ENCODE measurements at places on chromosomes 6 and 20.
A peak's percentile ranks its signal among the peaks of the same experiment; 100 is the strongest.

DNA sequence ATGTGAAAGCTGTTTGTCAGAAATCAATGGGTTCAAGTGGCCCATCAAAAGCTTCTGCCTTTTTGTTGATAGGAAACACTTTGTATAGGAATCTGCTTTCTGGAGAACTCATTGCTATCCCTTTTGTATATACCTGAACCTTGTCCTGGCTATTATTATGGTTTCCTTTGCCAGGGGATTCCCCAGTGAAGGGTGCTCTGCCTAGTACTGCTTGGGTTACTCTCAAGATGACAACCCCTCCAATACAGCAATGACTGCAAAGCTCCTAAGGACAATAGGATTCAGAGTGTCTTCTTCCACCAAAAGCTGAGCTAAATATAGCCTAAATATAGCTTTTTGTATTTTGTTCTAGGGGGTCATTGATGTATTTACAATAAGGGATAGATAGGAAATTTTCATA is 54.0 kb upstream of the PTPRK start:
- DNase-seq: no peak

DNA sequence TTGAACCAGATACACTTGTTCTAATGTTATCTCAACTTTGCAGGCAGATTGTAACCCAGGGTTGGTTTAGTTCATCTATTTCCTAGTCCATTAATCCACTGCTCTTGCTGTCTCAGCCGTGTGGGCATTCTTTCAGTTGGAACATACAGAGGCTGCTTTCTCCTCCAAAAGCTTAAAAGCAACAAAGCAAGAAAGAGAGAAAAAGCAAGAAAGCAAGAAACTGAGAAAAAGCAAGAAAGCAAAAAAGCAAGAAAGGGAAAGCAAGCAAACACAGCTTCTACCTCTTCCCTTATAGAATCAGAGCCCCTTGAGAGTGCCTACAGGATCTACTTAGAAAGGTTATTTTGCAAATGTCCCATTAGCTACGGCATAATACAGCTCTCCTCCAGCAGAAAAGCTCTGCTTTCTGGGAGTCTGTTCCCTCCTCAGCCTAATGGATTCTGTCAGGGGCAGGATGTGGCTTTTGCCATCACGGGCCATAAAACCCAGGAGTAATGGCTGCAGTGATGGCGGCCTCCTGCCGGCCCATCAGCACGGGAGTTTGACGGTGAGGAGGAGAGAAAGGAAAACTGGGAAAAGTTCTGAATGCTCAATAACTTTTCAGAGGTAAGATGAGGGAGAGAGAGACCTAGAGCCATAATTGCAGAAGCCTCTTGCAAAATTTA is 156.8 kb upstream of the JARID2 start:
- no peak for DNase-seq

DNA sequence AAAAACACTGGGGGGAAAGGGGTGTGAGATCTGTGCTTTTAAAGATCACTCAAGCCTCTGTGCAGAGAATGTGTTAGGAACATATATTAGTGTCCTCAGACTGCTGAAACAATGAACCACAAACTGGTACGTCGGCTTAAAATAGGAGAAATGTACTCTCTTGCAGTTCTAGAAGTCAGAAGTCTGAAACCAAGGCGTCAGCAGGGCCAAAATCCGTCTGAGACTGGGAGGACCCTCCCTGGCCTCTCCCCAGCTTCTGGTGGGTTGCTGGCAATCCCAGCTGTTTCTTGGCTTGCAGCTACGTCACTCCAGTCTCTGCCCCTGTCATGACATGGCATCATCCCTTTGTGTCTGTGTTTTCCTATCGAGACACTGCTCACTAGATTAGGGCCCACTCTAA is 3.9 kb downstream of the CDH26 start:
- DNase-seq: no peak

DNA sequence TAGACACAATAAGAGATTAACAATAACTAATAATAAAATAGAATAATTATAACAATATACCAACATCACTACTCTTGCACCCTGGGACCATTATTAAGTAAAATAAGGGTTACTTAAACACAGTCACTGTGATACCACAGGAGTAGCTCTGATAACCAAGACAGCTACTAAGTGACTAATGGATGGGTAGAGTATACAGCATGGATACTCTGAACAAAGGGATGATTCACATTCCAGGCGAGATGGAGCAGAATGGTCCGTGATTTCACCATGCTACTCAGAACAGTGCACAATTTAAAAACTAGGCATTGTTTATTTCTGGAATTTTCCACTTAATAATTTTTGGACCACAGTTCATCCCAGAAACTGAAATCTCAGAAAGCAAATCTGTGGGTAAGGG is 80.0 kb upstream of the FUT9 start:
- DNase-seq: no peak

- DNase-seq: no peak
These were observed 160.7 kb downstream of the DST start for GRCh38 chr6:56481957-56482356.

DNA sequence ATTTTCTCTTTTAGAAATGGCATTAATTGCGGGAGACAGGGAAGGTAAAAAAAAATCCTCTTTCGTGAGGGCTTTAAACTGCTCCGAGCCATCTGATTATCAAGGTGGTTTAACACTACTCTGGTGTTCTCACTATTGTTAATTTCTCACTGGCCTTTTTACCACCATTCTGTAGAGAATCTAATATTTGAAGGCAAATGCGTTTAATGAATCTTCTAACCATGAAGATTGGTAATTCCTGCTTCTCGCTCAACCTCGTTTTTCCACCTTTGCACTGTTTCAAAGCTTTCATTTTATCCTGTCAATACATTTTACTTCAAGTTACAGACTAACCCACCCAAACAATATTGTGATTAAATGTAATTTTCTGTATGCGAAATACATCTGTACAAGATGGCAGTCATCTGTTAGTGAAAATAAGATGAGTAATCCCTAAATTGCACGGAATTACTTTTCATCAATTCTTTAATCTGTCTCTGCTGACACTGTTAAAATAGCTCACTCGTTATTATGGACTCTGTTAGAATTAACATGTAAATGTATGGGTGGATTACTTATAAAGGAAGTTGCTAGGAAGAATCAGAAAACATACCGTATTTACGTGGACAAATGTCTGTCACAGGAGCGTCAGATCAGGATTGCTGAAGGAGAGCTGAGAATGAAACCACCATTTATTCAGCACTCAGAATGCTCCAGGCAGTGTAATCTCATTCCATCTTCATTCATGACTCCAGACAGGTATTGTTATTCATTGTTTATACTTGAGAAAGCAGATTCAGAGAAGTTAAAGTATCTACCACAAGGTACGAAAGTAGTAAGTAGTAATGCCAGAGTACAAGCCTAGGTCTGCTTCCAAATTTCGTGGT is 1.1 kb upstream of the LCA5 start:
- DNase-seq: no peak

- no peak for DNase-seq
These were observed 229.9 kb upstream of the STXBP5 start for GRCh38 chr6:146974351-146974750.

DNA sequence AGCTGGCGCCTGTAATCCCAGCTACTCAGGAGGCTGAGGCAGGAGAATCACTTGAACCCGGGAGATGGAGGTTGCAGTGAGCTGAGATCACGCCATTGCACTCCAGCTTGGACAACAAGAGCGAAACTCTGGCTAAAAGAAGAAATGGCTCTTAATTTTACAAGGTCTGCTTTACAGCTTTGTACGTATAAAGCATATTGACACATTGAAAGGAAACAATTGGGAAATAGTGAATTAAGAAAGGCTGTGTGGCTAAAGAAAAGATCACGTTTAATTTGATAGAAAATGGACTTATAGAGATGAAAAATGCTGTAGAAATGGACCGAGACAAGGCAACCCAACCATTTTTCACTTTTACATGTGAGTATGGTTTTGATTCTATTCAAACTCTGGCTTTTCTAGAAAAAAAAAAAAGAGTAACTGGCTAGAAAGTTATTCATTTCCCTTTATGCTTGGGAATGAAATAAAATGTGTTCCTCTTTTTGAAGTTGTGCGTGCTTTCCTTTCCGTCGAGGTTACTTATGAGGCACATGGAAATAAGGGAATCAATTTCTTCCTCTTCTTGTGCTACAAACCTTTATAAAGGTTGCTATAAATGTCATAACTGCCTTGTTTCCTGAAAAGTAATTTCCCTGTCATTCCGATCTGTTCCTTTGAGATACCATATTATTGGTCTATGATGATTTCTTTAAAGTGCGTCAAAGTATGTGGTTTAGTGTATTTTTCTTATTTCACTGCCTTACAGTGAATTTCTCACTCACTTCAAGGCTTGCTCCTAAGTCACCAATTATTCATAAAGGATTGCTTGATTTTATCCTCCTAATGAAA is 29.4 kb downstream of the PFDN4 start:
- DNase-seq: no peak

DNA sequence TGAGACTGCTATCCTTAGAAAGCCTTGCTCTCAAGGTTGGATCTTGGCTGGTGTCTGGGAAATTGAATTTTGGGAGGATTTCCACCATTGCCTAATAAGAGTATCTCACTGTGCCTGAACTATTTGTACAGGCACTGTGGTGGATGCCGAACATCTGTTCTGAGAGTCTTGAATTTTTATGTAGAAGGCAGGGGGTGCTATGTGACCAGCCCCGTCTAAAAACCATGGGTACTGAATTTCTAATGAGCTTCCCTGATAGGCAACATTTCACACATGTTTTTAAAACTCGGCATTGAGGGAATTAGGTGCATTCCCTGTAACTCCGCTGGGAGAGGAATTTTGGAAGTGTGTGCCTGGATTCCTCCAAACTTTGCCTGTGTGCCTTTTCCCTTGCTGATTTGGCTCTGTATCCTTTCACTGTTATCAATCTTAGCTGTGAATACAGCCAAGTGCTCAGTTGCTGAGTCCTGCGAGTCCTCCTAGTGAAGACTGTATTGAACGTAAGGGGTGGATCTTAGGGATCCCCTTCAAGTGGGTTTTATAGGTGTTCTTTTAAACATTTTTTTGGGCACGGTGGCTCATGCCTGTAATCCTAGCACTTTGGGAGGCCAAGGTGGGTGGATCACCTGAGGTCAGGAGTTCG is 27.6 kb upstream of the SCAF8 start:
- DNase-seq: peak; percentile 3
